Fibroblast of skin of left quadriceps (primary cell): ENCODE measurements at places on chromosomes 6 and 20.

- no peak for DNase-seq
These were observed 20.7 kb upstream of the AMD1 start for GRCh38 chr6:110853754-110854477.

DNA sequence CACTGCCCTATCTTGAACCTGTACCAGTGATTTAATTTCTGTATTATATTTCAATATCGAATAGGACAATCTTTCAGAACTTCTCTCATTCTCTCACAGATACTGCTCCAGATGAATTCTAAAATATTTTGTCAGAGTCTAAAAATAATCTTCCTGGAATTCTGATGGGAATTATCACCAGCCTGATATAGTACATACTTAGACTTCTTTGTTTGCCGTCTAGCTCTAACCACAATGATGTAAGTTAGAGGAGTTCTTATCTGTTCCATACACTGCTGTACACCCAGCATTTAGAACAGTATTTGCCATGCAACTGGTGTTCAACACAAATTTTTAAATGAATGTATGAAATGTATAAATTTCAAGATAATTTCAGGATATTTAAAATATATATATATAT, 1.3 kb upstream of the HUS1B start:
- peak; percentile 57 for DNase-seq

DNA sequence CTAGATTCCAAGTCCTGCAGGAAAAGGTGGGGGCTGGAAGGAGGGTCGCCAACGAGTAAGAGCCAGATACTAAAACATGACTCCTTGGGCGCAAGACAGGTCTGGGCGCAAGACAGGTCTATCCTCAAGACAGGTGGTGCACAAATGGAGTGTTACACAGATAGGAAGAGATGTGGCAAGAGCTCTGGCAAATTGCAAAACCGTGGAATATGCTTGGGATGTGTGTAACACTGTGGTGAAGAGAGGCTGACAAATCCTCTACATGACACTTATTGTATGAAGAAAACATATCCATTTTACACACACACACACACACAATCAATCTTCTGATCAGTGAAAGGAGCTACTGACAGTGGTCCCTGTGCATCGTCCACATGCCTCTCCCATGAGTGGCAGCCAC, 77.6 kb downstream of the TBC1D7 start:
- no peak for DNase-seq

DNA sequence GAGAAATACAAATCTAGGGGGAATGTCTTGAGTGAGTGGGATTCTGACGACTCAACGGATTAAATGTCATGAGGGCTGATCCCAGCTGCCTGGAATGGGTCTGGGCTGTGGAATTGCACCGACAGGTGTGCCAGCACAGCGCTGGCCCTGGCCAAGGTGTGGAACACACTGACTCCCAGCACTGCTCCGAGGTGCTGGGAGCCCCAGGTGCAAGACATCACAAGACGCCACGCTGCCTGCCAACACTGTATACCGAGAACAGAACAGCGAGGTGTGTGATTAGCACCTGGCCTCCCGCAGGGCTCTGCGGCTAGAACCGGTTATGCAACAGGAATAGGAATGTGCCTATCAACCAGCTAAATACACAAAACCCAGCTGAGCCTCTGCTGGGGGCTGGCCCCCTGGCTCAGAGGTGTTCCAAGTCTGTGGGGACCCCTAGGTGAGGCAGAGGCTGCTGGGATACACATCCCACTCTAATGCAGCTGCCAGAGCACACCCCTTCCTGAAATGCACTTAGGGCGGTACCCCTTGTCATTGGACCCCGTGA, 24.8 kb upstream of the APMAP start:
- no peak for DNase-seq

GRCh38 chr6:47653706-47654105, 44.7 kb upstream of the ADGRF4 start:
- no peak for DNase-seq

DNA sequence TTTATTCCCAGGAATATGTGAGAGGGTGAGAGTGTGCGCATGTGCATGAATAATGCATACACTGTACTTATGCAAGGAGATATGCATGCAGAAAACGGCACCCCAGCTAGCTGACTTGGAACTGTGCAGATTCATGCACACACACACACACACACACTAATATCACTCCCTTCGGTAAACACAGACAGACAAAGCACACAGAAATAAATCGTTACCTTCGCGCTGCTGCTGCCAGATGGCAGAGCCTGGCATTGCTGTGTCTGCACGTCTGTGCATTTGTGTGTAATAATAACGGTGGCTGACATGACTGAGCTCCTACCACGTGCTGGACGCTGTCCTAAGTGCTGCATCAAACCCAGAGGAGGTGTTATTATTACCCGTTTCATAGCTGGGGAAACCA, 36.8 kb downstream of the PREX1 start:
- no peak for DNase-seq

DNA sequence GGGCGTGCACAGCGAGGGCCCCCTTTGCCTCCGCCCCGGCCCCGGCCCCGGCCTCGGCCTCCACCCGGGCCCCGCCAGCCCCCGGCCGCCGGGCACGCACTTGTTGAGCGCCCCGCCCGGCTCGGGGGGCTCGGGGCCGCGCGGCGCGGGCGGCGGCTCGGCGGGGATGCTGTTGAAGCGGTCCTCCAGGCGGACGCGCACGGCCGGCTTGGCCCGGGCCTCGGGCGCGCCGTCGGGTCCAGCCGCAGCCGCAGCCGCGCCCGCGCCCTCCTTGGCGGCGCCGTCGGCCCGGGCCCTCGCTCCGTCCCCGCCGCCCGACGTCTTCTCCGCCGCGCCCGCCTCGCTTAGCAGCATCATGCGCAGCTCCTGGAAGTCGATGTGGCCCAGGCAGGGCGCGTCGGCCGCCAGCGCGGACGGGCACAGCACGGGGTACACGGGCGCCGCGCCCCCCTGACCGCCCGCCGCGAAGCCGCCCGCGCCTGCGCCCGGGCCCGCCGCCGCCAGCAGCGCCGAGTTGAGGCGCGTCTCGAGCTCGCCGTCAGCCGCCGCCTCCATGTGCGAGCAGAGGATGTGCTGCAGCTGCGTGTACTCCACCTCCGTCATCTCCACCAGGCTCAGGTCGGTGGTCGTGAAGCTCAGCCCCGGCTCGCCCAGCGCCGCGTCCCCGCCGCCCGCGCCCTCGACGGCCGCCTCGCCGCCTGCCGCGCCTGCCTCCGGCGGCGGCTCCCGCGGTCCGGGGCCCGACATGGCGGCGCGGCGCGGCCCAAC, 514 bp downstream of the TCFL5 start:
- no peak for DNase-seq

DNA sequence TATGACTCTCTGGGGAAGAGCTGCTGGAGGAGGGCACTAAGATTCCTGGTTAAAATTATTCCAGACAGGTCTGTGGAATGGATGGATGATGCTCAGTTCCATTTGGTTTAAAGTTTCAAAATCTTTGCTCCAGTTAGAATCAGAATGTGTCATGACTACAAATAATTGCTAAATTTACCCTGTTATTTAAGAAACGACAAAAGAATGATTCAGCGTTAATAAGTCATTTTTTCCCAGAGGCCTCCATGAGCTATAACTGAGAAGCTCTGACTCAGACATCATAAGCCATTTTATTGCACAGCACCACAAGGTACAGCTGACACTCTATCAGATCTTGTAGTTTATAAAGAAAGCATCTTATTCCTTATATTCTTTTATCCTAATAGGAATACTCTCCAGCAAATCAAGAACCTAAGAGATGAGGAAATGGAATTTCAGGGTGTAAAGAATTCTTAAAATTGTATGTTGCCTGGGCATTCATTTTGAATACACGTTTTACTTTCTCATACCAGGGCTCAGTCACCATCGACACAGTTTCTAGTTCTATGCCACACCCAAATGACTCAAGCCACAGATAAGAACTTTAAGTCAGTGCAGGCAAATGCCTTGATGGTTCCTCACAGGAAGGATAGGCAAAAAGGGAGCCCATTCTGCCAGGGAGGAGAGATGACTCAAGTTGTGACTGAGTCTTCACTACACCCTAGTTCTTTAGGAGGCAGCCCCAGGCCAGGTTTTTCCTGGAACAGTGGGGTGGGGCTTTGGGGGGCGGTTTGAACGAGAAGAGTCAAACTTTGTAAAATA, 636.0 kb downstream of the MMUT start:
- peak; percentile 89 for DNase-seq

GRCh38 chr6:12567682-12568081, 148.9 kb upstream of the PHACTR1 start:
- DNase-seq, result no peak

GRCh38 chr6:43986177-43986825, 141.0 kb downstream of the MRPL14 start:
- DNase-seq, result no peak

- DNase-seq, result no peak
These were observed 187.4 kb upstream of the PROKR2 start for GRCh38 chr20:5504061-5504739.

DNA sequence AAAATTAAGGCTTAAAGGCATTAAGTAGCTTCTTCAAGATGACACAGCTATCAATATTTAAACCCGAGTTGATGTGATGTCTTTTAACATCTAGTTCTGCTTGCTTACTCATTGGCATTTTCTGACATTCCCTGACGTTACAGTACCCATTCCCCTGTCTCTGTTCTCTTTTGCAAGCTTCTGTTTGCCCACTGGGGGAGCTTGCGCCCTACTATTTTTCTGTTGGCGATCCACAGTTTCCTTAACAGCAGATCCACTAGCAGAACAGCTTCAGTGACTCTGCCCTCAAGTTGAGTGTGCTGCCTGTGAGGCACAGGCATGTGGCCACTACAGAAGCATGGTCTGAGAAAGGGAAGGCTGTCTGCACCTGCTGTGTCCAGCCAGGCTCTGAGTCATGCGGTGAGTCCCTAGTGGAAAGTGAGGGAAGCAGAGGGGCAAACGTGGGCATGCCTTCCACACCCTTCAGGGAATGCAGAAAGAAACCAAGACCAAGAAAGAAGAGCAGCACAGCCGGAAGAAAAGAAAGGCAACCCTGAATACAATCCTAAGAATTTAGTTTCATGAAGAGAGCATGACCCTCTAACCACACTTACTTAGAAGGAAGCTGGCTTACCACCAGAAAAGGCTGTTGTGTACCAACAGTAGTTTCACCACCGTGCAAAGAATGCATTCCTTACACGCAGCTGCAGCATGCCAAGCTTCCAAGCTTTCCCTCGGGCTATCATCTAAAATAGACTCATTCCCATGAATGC, 97.7 kb upstream of the VGLL2 start:
- DNase-seq, result no peak

GRCh38 chr20:51217347-51218045, 194.6 kb upstream of the KCNG1 start:
- no peak for DNase-seq

DNA sequence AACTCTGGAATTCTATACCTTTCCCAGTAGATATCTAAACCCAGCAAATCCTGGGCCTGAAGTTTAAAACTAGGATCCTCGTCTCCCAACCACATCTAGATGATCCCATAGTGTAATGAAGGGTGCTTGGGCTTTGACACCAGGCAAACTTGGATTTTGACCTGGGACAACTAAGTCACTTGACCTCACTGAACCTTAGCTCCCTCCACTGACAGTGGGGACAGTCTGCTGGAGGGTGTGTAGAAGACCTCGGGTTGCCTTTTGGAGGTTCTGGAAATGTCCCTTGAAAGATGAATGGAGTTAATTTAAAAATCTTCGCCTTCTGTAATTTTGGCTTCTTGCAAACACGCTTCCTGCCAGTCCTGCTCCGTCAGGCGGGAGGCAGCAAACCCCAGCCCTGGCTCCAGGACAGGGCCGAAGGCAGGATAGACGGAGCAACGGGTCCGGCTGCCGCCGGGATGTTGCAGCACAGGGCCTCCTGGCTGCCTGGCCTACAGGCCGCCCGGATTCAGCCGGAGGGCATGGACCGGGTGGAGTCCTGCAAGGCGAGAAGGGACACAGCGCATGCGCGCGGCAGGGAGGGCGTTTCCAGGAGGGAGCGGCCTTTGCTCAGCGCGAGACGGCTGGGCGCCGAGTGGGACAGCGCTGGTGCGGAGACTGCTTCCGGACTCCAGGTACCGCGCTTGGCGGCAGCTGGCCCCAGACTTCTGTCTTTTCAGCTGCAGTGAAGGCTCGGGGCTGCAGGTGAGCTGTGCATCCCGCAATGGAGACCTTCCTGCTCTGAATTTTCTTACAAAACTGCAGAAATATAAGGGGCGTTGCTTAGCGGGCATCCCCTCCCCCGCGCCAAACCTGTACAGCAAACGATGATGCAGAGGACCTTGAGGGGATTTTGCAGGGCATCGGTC, at the start of gene TMEM14A:
TSS of gene TMEM14A (plus strand) at position 612 of the 908 bp plus-strand sequence. CDS start 5,990 bp downstream, outside the sequence.
- peak; percentile 69 for DNase-seq

DNA sequence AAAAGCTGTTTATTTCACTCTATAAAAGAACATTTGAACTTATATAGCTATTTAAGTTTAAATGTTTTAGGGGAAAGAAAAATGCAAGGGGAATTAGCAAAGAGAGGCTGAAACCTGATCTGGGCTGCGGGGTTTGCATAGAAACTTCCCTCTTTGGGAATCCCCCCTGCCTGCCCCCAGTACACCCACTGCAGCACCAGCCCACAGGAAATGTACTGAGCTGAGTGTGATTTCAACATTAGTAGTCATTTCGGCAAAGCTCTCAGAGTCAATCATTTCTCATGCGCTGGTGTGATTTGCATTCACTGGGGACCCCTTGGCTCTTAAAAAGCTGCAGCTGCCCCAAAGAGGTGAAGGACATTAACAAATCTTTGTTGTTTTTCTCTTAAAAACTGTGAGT, 859.4 kb downstream of the MAFB start:
- no peak for DNase-seq

DNA sequence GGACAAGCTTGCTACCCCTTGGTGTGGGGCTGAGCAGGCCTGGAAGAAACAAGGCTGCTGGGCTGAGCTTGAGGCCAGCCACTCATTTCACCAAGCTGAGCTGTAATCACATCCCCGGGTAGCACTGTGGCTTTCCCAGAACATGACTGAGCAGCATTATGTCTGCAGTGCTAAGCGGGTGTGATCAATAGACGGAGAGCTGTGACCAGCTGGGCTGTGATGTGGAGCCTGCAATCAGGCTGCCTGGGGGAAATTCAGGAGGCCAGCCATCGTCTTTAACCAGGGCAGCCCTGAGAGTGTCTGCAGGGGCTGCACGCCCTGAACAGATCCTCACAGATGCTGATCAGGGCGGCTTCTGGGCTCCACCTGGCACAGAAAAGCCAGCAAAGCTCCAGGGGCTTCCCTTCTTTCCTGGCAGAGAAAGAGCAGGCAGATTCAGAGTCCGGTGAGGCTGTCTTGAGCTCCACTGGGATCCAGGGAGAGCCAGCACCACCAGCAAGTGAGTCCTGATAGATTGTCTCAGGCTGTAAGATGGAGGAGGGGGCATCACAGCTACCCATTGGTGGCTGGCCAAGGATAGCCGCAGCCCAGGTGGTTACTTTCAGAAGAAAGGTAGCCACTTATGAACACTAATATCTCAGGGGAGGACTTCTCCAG, 165.9 kb downstream of the NRN1 start:
- no peak for DNase-seq

DNA sequence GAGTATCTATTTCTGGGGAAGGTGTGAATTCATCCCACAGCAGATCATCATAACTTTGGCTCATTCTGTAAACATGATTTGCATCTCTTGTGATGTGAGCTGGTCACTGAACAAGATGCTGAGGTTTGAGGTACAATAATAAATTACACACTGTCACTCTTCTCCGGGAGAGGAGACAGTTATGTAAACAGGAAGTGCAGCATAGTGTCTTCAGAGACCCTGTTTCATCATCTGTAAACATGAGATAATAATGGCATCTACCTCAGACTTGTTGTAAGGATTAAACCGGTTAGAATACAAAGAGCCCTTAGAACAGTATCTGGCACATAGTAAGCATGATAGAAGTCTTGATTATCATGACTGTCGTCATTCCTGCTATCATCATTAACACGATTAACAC, 125.2 kb downstream of the TBC1D7 start:
- no peak for DNase-seq

GRCh38 chr6:155687645-155688044, 232.0 kb upstream of the NOX3 start:
- DNase-seq, result no peak

GRCh38 chr6:25137916-25138232, 141.3 kb upstream of the CARMIL1 start:
- DNase-seq, result no peak
